ENCODE measurements at places on chromosomes 11 and 22.

GRCh38 chr22:38454353-38455075 lies 485 bp downstream of the KCNJ4 start:
- no peak for DNase-seq

DNA sequence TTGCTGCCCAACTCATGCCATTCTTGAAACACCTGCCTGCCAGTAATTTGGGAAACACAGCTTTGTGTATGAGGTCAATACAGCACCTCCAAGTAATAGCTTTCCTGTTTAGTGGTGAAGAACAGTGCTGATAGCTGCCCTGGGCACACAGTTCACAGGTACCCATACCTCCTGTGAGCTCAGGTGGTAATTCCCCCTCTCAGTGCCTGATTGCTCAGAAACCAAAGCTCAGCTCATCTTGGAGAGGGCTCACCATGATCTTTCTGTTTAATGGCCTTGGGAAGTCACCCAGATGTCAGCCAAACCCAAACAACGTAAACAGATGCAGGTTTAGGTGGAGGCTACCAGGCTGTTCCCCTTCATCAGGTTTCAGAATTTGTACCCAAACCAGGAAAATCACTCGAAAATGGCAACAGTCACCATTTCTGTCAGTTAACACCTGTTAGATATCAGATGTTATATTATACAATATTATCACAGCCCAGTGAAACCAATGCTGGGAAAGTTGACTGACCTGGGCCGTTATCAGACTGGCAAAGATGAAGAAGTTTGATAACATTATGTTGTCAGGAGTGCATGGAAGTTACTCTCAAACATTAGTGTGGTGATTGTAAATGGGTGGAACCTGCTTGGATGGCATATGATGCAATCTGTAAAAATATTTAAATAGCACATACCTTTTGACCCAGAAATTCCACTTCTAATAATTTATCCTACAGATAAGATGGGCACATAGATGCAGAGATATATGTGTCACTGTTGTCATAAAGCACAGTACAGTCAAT lies 18.9 kb downstream of the VSTM5 start:
- no peak for DNase-seq

- DNase-seq = no peak
Measured at GRCh38 chr11:44634401-44635281, 69.2 kb downstream of the CD82 start.

DNA sequence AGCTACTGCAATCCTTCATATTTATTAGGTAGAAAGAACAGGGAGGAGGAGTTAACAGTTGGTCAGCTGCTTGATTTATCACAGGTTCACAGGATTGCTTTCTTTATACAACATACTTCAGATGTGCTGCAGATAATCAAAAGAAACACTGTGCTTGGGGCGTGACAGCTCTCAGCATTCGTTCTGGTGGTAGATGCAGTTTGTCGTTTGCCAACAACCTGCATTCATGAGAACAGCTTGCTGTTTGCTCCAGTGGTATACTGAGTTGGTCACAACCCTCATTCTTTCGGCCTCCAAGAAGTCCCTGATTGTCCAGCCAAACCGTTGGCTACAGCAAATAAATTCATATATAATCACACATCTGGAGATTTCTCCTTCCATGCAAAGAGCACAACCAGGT lies 120.5 kb downstream of the ZNF280B start:
- DNase-seq = no peak

DNA sequence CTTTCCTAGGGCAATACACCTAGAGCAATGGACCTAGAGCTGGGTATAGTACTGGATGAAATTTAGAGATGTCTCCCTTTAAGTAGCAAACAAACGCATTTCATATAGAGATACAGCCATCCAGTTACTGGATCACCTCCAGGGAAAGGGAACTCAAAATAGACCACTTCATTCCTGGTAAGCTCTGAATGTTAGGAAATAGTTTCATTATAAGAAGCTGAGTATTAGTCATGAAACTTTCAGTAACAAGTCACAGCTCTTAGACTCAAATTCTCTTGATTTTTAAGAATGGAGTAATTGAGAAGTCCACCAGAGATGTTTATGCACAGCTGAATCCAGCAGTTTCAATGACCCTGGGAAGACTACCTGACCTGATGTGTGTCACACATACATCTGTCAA lies 221.9 kb downstream of the FAM76B start:
- DNase-seq = no peak

GRCh38 chr11:95542868-95543551 lies 246.6 kb downstream of the FAM76B start:
- DNase-seq = no peak

GRCh38 chr22:31287818-31288495 lies 4.3 kb downstream of the PIK3IP1 start:
- DNase-seq = no peak

DNA sequence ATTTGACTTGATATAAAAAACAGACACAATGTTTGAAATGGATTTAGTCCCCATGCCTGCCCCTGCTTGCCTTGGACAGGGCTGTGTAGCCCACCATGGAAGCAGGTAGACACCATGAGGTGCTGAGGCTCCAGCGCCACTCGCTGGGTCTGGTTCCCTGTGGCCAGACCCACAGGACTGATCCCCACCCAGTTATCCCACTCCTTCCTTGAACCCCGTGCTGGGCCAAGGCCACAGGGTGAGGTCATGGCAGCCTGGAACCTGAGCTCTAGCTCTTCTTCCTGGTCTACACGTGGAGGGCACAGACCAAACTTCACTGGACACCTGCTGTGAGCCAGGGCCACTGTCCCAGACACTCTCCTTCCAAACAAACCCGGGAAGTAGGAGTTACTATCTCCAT lies 42.5 kb downstream of the GAB4 start:
- no peak for DNase-seq

DNA sequence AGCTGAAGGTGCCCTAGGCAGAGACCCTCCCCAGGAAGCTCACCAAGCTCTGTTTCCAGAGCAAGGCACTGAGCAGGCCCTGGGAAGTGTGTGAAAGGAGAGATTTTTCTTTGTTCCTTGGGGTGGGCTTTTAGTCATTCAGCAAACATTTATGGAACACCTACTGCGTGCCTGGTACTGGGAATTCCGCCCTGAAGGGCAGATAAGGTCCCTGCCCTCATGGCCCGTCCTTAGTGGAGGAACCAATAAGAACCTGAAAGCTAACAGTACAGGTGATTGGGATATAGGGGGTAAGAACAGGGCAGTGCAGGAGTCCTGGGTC lies 3.9 kb downstream of the TMEM134 start:
- no peak for DNase-seq
